NCI-H187 treated with DMSO at 0.1 percent for 48 hours (cell line): ENCODE measurements at places on chromosomes 2 and 18.
A peak's percentile ranks its signal among the peaks of the same experiment; 100 is the strongest.

DNA sequence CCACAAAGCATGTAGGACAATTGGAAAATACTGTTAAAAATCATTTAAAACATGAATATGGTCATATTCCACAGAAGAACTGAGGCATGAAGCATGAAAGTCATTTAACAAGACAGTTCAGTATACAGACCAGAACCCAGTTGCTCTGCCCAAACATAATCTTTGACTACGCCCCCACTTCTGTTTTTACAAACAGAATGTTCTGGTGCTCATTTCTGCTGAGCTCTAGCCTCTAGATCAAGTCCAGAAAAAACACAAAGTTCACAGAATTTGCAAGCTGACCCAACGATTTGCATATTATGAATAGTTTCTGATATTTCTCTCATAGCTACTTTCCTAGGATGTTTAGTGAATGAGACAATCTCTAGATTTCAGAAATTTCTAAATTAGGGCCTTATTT, 424.9 kb downstream of the PID1 start:
- DNase-seq, result no peak

DNA sequence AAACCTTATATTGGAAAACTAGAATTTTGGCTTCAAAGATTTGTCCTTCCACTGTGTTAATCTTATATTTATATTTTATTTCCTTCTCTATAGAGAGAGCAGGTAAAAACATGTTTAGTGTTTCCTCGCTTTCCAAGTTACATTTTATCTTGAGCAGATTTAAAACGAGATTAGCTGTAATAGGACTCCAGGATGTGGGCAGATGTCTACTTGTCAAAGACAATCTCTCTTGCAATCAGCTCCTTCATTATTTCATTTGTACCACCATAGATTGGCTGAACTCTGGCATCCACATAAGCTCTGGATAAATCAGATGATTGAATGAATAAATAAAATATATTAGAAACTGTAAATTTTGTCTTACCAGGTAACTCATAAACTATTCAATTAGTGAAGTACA, 17.5 kb upstream of the KANSL1L start:
- DNase-seq, result no peak

DNA sequence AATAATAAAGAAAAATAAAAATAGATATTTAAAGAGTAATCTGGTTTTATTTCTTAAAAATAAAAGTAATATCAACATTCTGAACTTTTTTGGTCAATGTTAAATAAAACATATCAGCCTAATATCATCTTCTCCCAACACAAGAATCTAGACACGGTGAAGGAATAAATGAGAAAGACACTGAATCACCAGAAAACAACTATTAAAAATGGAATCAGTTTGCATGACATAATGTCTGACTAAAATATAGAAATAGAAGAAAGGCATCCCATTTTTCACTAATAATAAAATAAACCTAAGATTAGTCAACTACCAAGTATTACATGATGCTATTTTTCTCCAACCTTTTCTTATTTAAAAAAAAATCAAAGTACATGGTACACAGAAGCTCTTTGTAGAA, 30.8 kb upstream of the TNFAIP6 start:
- no peak for DNase-seq

DNA sequence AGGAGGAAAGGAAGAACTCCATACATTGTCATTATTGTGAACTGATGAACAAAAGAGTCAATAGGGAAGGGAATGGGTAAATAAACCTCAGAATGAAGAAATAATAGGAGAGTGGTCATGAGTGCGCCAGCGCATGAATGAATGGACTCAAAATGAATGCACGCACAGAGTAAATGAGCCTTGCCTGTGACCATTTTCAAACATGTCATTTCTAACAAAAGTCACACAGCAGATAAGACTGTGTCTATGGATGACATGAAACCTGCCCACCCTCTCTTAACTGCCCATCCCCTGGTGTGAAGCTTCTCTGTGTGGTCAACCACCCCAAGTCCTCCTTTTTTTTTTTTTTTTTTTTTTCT, 121.1 kb upstream of the TEX51 start:
- DNase-seq, result no peak

DNA sequence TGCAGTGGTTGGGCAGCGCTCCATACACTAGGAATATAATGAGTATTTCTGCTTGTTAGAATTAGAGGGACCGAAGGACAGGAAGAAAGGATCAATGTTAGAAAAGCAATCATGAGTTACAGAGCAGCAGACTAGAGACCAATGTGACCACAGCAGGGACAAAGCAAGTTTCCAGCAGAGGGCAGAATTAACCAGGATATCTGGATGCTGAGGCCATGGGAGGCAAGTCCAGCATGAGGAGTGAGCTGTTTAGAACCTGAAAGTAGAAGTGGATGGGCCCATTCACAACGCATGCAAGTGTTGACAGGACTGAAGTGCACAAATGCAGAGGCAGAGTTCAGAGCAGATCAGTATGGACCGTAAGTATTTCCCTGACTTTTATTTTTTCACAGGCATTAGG, 910.4 kb upstream of the GYPC start:
- peak; percentile 24 for DNase-seq

DNA sequence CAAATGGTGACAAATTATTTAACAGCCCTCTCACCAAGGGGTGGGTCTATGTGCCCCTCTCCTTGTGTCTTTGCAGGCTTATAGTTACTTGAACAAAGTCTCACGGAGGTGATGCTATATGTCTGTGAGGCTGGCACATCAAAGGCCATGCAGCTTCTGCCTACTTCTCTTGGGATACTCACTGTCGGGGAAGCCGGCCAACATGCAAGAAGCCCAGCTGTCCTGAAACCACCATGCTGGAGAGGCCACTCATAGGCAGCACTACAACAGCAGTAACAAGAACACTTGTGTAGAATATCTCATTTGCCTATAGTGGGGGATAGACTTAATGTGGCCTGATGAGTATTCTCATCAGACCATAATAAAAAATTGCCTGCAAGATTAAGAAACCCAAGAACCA, 233.7 kb upstream of the NCKAP5 start:
- DNase-seq, result peak; percentile 46

GRCh38 chr2:107385921-107386320, 440.8 kb upstream of the RGPD4 start:
- DNase-seq, result no peak

DNA sequence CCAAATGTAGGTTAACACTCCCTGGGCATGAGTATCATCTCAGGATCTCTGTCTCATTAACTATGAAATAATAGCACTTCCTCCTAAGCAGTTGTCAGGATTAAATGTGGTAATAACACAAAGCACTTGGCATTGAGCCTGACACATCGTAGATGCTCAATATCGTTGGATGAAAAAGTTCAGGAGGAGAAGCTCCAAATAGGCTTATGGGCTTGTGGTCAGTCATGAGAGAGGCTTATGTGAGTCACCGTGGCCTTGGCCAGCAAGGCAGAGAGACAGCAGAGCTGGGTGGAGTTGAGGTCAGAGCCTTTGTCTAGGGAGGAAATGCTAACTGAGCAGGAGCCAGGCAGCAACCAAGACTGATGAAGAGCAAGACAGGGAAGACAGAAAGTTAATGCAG, 68.3 kb upstream of the PPM1B start:
- no peak for DNase-seq

GRCh38 chr2:142983174-142983573, 105.7 kb downstream of the KYNU start:
- DNase-seq, result no peak

DNA sequence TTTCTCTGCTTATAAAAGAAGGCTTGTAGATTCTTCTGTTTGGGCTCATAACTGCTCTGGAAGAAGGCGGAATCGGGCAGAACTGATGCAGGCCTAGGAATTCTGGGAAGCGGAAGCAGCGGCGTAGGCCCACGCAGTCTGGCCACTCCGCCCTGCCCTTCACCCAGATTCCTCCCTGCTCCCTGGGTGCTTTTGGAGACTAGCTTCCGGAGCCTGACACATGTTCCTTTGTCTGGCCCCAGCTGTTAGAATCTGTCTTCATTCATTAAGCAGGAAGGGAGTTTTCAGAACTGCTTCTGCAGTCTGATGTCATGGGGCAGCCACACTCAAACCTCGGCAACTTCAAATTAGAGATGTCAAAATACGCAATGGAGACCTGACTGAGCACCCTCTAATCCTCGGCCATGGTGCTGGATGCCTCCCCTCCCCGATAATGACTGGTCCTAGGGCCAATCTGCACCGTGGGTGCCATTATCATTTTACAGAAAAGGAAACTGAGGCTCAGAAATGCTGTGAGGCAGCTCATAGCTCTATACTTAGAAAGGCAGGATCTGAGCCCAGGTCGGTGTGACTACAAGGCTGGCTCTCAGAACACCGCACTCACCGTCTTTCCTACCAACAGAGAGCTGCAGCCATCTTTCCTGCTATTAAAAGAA, 275.7 kb downstream of the MYCN start:
- DNase-seq, result no peak

GRCh38 chr2:198628596-198628995, 824.2 kb downstream of the PLCL1 start:
- no peak for DNase-seq

DNA sequence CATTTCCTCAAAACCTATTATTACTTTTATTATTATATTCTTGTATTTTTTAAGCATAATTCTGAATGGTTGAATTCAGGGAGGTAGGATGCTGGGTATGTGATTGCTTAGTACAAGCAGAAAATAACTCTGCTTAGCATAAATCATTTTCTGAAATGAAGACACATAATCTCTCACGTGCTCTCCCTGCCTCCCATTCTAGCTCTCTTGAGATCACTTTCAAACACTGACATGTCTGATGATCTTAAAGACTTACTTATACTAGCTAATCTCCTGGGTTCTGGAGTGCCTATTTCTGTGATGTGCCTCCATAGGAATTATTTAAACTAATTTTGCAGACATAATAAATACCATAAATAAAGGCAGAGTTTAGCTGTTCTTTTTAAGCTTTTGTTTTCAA, 1136.0 kb downstream of the SUCLG1 start:
- DNase-seq, result no peak

GRCh38 chr18:27887287-27887686, 289.6 kb downstream of the CDH2 start:
- no peak for DNase-seq

- no peak for DNase-seq
Observed at GRCh38 chr2:150169237-150169629, 318.2 kb downstream of the RND3 start.

- no peak for DNase-seq
Observed at GRCh38 chr18:13440277-13441248, 222.0 kb downstream of the LDLRAD4 start.

DNA sequence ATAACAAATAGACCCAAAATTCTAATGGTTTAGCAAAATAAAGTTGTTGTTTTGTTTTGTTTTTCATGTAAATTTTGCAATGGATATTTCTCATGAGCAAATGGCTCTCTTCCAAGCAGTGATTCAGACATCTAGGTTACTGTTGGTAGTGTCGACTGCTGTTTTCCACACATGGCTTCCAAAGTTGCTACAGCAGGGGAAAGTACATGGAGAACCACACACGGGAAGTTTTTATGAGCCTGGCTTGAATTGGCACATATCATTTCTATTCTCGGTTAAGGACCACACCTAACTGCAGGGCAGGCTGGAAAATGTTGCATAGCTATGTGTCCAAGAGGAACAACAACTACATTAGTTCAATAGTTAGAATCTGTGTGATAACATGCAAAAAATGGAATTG, 262.1 kb downstream of the GALNT13 start:
- DNase-seq, result no peak

- no peak for DNase-seq
Observed at GRCh38 chr2:178246696-178247095, 52.4 kb downstream of the OSBPL6 start.

GRCh38 chr2:3102922-3103569, 274.6 kb downstream of the EIPR1 start:
- DNase-seq, result no peak

DNA sequence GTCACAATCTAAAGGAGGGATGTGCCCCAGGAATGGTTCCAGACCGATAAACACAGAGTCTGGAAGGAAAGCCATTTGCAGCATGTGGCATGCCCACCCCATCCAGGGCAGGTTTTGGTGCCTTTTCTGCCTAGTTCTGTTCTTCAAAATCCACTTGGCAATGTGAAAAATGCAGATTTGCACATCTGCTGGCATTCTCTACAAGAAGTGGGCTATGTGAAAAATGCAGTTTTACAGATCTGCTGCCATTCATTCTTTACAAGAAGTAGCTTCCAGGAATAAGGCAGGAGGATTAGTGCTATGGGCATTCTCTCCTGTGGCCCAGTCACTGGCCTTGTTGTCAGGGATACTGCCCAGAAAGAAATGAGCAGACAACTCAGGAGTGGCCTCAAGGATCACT, 68.1 kb downstream of the C1D start:
- DNase-seq, result no peak

GRCh38 chr2:162732946-162733698, 105.4 kb downstream of the KCNH7 start:
- DNase-seq, result no peak

DNA sequence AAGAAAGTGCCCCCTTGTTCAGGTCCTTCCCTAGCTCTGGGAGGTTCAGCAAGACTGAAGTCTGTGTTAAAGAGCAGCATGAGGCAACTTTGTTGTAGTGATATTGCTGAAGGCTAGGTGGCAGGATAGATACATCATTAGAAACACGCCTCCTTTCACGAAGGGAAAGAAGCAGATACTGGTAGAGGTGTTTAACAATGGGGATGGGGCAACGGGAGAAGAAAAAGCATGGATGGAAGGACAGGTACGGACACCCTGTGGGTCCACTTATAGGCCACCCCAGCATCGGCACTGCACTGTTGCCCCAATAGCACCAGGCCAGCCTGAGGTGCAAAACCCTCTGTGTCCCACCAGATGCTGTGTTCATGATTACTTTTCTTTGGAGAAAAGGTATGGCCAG, 3.5 kb upstream of the IGFBP5 start:
- peak; percentile 41 for DNase-seq
